ENCODE measurements at places on chromosomes 3 and 15.
A peak's percentile ranks its signal among the peaks of the same experiment; 100 is the strongest.

DNA sequence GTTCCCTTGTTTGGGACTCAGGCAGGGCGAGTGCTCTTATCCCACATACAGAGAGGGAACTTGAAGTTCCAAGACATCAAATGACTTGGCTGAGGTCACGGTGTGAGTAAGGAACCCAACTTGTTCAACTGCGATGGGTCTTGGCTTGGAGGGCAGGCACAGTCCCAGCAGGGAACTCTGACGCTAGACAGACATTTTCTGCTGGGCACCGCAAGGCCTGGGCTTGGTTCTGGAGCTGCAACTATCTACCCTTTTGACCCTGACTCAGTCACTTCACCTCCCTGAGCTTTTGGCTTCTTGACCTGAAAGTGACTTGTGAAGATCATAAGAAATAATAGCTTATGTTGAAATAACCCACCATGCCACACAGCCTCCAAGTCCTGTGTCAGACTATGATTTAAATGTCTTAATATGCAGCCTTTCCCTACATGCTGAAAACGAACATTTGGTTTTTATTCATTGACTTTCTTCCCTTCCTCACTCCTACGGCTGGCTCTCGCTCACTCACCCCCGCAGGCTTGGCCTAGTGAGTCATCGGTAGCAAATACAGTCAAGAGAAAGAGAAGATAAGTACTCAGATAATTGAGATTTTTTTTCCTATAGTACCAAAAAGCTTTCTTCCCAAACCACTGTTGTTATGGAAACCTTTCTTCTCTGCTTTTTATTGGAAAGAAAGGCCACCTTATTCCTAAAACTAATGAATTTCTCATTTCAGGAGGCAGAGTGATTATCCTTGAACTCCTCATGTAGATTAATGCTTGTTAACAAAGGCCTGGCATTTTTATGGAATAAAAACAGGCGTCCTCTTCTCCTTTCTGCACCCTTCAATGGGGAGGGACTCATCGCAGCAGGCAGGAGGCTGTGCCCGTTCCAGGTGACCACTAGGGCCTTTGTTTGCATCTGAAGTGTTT is 178.4 kb downstream of the ATP10A start:
- H3K27me3 ChIP-seq = no peaks in the 10 kb centered on the region
- H3K4me1 ChIP-seq = no peaks in the 10 kb centered on the region
- peak; percentile 43 for DNase-seq
- H3K36me3 ChIP-seq = peaks cover 10% of the 10 kb centered on the region

GRCh38 chr3:187021748-187022402 is 91.5 kb downstream of the ST6GAL1 start:
- no peak for DNase-seq
- no peaks in the 10 kb centered on the region for H3K36me3 ChIP-seq
- H3K4me3 ChIP-seq = no peak overlapping the region
- H3K27ac ChIP-seq = no peak overlapping the region
- H3K27me3 ChIP-seq = no peaks in the 10 kb centered on the region

DNA sequence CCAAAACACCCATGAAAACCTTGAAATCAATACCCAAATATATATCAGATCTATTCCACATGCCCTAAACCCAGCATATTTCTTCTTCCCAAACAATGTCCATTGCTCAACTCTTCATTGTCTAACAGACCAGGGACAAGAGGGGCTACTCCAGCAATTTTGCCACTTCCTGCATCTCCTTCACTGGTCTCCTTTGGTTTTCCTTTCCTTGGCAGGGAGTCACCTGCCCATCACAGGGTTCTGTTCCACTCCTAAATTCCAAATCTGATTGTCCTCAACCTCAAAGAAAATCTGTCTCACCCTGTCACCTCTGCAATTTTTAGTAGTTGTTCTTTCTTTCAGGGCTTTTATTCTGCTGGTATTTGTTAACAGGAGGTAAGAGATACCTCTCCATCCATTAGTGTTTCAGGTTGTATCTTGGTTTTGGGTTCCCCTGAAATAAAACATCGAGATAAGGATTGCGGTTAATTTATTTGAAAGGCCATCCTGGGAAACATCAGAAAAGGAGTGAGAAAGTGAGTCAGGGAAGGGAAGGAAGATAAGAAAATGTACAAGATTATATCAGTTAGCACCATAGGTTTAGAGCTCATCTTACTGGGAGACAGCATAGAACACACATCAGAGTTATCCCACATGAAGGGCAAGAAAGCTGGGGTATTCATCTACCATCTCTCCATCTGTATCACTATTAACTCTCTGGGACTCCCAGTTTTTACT is 13.6 kb downstream of the ZBED2 start:
- DNase-seq = no peak
- no peaks in the 10 kb centered on the region for H3K4me1 ChIP-seq
- H3K27me3 ChIP-seq = no peaks in the 10 kb centered on the region
- no peaks in the 10 kb centered on the region for H3K36me3 ChIP-seq
- H3K4me3 ChIP-seq = no peak overlapping the region

- no peak overlapping the region for H3K27ac ChIP-seq
- H3K4me3 ChIP-seq = no peak overlapping the region
- H3K27me3 ChIP-seq = no peaks in the 10 kb centered on the region
- peaks cover under 1% of the 10 kb centered on the region for H3K4me1 ChIP-seq
Observed at GRCh38 chr15:72278737-72279136, 6.4 kb upstream of the PARP6 start.

- H3K4me3 ChIP-seq = no peak overlapping the region
- no peaks in the 10 kb centered on the region for H3K27me3 ChIP-seq
- no peak for DNase-seq
- no peak overlapping the region for H3K27ac ChIP-seq
- no peaks in the 10 kb centered on the region for H3K4me1 ChIP-seq
- H3K36me3 ChIP-seq = no peaks in the 10 kb centered on the region
Observed at GRCh38 chr15:73796331-73796831, 43.2 kb upstream of the INSYN1 start.

- no peaks in the 10 kb centered on the region for H3K36me3 ChIP-seq
- DNase-seq = no peak
- no peaks in the 10 kb centered on the region for H3K4me1 ChIP-seq
- no peak overlapping the region for H3K4me3 ChIP-seq
- H3K27me3 ChIP-seq = no peaks in the 10 kb centered on the region
Observed at GRCh38 chr3:89250742-89251141, 143.3 kb downstream of the EPHA3 start.

- H3K4me3 ChIP-seq = no peak overlapping the region
- DNase-seq = no peak
- no peak overlapping the region for H3K27ac ChIP-seq
- no peaks in the 10 kb centered on the region for H3K36me3 ChIP-seq
- peaks cover 4% of the 10 kb centered on the region for H3K4me1 ChIP-seq
Observed at GRCh38 chr3:66723231-66723630, 222.4 kb upstream of the LRIG1 start.

DNA sequence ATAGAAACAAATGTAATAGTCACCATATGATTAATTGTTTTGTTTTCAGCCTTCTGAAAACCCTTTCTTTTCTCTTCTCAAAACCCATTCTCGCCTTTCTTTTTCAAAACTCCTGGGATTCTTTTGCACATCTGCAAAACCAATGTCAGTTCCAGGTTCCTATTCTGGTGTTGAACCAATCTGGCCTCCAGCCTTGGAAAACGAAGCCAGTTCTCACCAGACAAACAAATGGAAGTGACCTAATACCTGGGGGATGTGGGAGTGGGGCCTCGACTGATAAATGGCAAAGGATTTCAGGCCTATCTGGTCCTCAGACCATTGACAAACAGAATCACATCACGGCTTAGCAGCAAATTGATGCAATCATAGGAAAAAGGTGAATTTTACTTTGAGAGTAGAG is 73.0 kb downstream of the COL8A1 start:
- H3K36me3 ChIP-seq = no peaks in the 10 kb centered on the region
- no peak overlapping the region for H3K4me3 ChIP-seq
- no peaks in the 10 kb centered on the region for H3K27me3 ChIP-seq
- peak overlapping the region; percentile 55 for H3K27ac ChIP-seq
- DNase-seq = no peak
- peaks cover 6% of the 10 kb centered on the region for H3K4me1 ChIP-seq

- no peaks in the 10 kb centered on the region for H3K27me3 ChIP-seq
- H3K4me3 ChIP-seq = no peak overlapping the region
- H3K27ac ChIP-seq = no peak overlapping the region
- DNase-seq = no peak
- H3K36me3 ChIP-seq = no peaks in the 10 kb centered on the region
Observed at GRCh38 chr15:79492065-79492464, 59.9 kb downstream of the MINAR1 start.

Measured in tibial nerve (tissue), 4 donors.